ENCODE measurements at places on chromosomes 11 and 22.
A peak's percentile ranks its signal among the peaks of the same experiment; 100 is the strongest.

GRCh38 chr11:110373051-110373702 is 56.6 kb upstream of the FDX1 start:
- no peak for DNase-seq

- DNase-seq, result no peak
Measured at GRCh38 chr22:35334004-35334403, 34.3 kb downstream of the TOM1 start.

- DNase-seq, result no peak
Measured at GRCh38 chr11:90468923-90469322, 246.1 kb upstream of the CHORDC1 start.

DNA sequence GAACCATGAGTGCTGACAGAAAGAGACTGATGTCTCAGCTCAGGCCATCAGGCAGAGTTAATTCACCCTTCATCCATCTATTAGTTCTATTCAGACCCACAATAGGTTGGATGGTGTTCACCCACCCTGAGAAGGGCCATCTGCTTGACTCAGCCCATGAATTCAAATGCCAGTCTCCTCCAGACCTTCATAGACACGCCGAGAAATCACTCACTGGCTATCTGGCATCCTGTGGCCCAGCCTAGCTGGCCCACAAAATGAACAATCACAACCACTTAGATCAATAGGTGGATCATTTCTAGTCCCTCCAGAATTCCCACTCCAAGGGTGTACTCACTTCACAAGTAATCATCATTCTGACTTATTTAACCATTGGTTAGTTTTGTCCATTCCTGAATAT is 58.2 kb downstream of the MYEOV start:
- DNase-seq, result no peak

- DNase-seq, result no peak
Measured at GRCh38 chr11:114321621-114322257, 25.5 kb downstream of the NNMT start.

- no peak for DNase-seq
Measured at GRCh38 chr22:38951734-38952133, 5.7 kb upstream of the APOBEC3A start.

GRCh38 chr11:37449146-37449545 is 851.1 kb upstream of the RAG2 start:
- no peak for DNase-seq

DNA sequence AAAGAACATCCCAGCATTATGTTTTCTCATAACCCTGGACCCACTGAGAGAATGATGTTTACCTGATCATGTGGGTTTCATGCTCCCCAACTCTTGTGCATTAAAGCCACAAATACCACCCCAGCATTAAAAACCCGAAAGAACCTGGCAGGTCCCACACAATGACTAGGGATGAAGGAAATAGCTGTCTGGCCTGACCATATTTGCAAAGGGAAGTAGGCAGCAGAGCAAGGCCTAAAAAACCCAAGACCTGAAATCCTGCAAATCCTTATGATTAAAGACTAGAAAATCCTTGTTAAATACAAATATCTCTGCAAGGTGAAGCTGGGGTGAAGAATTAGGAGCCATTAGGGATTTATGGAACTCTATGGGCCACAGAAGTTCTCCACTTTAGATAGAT is 23.7 kb downstream of the PAK1 start:
- DNase-seq, result no peak

DNA sequence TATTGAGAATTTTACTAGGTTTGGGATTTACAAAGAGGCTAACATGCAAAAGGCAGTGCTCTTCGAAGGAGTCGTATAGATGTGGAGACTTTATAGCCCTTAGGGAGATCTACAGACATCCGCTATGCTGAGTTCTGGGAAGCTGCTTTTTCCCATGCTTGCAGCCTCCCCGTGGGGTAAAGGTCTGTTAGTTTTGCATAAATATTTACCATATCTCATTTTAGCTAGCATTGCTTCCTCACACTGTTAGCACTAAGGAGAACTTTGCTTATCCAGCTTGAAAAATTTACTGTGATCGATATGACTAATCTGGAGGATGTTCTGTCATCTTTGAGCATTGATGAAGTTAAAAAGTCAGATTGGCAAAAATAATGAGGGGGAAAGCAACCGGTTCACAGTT is 18.6 kb downstream of the ARHGEF12 start:
- DNase-seq, result no peak

- no peak for DNase-seq
Measured at GRCh38 chr11:116283300-116283699, 489.5 kb downstream of the BUD13 start.

- no peak for DNase-seq
Measured at GRCh38 chr11:91326280-91326679, 898.3 kb upstream of the FAT3 start.

DNA sequence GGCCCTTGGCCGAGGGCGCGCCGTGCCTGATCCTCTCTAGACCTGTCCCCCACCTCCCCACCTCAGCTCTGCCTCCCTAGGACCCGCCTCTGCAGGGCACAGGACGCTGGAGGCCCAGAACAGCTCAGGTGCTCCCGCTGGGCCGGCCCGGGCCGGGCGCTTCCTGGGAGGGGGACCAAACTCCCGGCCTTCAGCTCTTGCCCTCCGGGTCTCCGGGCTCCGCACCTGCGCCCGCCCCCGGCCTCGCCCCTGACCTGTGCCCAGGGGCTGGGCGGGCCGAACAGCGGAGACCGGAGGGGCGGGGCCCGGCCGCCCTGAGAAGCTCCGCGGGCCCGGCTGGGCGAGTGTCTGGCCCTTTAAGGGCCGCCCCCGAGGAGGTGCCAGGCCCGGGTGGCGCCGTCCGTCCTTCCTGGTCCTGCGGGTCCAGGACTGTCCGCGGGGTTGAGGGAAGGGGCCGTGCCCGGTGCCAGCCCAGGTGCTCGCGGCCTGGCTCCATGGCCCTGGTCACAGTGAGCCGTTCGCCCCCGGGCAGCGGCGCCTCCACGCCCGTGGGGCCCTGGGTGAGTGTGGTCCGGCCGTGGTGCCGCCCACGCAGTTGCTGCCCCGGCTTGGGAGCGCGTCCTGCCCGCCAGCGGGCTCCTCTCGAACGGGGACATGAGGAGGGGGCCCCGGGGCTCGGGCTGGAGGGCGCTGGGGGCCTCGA is at the start of gene SSH3:
SSH3 (plus strand) TSS at position 399 of the 703 bp plus-strand sequence; CDS start at position 495, 96 bp downstream.
- DNase-seq, result no peak

GRCh38 chr11:126583101-126583500 is 227.6 kb downstream of the ST3GAL4 start:
- no peak for DNase-seq

GRCh38 chr11:108727665-108728064 is 62.8 kb downstream of the DDX10 start:
- DNase-seq, result no peak

DNA sequence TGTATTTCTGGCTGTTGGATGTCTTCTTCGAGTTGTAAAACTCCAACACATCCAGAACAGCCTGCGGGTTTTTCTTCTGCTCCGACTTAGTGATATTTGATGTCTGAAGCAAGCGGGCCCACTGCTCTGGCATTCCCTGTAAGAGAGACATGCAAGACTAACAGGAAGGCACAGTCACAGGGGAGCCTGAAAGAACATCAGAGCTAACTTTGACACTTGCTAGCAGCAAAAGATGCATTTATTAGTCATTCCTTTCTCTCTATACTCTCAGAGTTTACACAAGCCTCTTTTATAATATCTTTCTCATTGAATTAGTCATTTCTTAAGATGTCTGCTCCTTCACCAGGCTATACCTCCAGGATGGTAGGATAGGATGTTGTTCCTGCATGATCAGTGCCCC is 77.8 kb upstream of the GDPD4 start:
- DNase-seq, result no peak

DNA sequence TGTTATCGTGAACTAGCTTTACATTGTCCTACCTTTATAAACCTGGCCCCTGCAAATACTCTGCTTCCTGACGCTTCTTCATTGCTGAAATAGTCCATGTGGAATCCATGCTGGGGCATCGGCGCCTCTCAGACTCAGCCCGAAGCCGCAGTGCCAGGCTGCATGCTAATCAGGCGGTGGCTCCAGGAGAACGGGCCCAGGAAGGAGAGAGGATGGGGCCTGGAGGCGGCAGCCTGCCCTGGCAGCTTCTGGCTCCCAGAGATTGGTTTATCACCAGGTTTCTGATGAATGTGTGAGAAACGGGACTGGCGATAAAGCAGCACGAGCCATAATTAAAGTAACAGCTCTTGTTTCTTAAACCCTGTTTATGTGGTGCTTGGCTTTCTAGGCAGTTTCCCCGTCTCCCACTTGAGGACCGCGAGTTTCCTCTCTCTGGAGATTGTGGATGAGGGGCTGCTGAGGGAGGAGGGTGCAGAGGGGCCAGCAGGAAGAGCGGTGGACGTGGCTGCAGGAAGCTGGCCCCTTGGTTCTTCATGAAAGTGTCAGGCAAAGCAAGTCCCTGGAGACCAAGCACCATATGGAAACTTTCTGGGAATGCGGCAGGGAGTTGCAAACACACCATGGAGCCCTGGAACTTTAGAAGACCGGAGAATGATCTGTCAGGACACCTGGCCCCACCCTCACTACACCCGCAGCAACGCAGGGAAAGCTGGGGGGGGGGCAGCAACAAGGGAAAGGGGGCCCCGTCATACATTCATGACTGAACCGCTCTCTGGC is 93.4 kb downstream of the NTM start:
- DNase-seq, result no peak

GRCh38 chr11:17760102-17761029 is 25.8 kb downstream of the KCNC1 start:
- DNase-seq, result no peak

DNA sequence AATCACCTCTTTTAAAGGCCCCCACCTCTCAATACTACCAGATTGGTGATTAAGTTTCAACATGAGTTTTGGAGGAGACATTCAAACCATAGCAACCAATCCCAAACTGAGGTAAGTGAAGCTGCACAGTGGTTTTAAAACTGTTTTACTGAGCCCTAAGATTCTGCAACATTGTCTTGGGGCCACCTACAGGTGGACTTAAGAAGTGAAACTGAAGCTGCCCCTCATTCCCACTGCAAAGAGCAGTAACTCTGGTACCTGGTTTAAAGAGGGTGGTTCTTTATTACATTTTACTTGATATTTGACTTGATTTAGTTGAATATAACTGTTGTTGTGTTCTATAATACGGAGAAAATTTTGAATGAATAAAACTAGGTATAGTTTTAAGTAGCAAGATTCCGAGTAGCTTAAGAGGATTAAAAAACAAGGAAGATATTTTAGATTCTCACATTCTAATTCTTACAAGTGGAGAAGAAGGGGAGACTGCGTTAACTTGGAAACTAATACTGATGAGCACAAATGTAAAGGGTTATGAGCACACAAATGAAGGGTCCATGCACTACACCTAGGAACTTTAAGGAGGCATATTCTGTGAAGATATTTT is 26.7 kb downstream of the SYT9 start:
- DNase-seq, result no peak

GRCh38 chr11:132621976-132622580 is 910.2 kb downstream of the OPCML start:
- no peak for DNase-seq

DNA sequence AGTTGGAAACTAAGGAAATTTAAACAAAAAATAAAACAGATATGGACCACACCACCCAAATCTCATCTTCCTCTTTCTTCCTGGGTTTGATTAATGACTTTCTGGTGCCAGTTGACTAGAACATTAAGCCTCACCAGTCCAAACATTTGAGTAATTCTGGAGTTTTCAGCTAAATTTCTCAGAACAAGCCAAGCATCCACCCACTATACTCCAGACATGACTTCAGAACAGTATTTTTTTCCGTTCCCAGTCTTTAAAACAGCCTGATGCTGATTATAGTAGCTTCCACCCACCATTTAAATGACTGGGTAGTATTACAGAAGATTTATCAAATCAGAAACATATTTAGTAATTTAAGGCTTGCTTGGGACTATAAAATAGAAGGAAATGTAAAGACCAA is 230.9 kb upstream of the UBASH3B start:
- DNase-seq, result no peak

GRCh38 chr22:37234736-37235711 is 9.0 kb downstream of the RAC2 start:
- no peak for DNase-seq

DNA sequence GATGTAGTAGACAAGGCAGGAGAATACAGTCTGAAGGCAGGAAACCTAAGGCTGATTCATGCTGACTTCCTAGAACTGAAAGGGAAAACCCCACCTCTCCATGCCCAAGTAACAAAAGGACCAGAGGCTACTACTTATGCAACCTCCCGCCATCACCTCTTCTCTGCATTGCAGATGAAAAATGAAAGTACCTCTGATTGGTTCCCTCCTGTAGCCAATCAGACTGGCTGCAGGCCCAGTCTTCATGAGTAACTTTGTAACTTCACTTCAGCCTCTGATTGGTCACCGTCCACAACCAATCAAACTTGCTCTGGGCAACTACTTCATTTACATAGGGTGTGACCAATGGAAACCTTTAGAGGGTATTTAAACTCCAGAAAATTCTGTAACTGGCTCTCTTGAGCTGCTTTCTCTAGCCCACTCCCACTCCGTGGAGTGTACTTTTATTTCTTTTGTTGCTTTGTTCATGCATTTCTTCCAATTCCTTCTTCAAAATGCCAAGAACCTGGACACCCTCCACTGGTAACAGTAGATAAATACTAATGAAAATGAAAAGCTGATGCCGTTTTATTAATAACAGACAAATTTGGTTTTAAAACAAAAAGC is 5.2 kb upstream of the MAP6 start:
- no peak for DNase-seq

GRCh38 chr11:117946842-117947526 is 17.8 kb upstream of the TMPRSS13 start:
- DNase-seq, result peak; percentile 67

DNA sequence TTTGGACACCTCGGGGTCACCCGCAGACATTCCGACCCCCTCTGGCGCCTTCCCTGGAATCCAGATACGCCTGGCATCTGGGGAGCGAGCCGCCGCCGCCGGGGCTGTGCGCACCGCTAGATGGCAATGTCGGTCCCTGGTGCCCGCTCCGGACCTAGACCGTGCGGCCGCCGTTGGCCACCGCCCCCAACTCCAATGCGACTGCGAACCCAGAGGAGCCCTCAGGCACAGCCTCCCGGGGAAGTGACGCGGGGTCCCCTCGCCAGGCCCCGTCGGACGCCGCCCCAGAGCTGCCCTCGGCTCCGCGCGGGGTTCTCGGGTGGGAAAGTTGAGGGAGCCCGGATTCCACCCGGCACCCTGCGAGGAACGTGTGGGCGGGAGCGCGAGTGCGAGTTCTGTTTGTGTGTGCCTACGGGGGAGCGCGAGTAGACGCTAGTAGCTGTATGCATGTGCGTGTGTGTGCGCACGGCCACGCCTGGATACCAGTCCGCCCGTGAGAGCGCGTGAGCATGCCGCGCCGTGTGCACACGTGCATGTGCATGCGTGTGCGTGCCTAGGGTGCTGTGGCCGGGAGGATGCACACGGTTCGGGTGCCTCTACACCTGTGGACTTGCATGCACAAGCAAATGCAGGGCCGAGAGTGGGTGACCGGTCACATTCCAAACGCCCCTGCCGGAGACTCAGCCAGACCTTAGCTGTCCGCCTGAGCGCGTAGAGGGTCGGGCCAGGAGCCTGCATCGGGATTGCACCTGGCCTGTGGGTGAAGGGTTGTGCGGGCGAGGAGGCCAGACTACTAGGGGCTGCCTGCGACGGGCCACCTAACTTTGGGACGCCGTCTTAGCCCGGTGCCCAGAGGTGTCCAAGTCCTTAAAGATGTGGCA is 1.9 kb downstream of the CHRM4 start:
- no peak for DNase-seq

All from stimulated activated CD8-positive, alpha-beta memory T cell treated with anti-CD3 and anti-CD28 coated beads, Interleukin-7, amount 100 ng/mL, for 4 hours (primary cell).